ENCODE measurements at places on chromosomes 5 and 9.

DNA sequence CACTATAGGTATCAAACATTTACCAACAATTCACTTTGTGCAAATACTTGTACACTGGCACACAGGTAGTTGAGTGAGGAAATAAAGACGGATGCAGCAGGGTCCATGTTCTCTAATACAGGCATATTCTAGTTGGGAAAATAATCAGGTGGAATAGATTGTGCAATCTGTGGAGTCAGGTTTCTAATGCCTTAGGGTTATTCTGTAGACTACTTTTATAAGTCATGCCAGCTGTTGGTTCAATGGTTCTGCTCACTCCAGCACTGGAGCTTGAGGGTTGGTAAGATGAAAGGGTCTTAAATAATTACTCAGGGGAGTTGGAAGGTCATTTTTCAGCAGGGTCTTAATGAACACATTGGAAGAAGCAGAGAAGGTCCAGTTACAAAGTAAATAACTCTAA lies 690.3 kb upstream of the DMAC1 start:
- no peak for DNase-seq

DNA sequence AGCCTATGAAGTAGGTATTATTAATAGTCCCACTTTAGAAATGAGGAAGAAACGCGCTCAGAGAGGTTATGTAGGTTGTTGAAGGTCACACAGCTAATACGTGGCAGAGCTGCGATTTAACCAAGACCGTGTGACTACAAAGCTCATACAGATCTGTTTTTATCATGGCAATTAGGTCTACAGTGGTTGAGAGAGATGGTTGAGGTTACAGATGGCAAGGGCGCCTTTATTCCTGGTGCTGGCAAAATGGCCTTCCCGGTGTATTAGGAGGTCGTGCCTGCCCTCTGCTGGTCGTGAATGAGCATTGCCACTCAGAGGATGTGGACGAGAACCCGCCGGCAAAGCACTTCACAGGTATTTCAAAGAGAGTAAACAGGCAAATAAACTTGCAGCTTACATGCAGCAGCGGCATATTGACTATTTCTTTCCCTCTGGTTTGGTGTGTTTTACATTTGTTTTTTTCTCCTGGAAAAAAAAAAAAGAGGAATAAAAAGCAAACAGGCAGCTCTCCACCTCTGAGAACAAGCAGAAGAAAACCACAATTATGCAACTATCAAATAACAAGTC lies 65.3 kb upstream of the EGFLAM start:
- peak; percentile 36 for DNase-seq

DNA sequence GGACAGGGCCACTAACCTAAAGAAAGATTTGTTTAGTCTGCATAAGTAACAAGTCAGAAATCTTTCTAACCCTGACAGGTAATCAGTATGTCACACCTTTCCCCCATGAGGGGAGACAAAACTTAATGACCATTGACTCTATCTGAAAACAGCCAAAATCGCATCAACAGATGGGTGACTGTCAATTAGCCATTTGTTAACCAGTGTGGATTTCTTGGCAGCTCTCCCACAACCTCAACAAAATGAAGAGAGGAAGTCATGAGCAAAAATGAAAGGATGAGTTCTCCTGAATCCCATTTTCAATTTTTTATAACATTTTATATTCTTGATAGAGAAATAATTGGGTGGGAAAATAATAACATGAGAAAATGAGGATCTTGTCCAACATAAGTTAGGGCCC lies 84.6 kb upstream of the SNX2 start:
- DNase-seq, result no peak

DNA sequence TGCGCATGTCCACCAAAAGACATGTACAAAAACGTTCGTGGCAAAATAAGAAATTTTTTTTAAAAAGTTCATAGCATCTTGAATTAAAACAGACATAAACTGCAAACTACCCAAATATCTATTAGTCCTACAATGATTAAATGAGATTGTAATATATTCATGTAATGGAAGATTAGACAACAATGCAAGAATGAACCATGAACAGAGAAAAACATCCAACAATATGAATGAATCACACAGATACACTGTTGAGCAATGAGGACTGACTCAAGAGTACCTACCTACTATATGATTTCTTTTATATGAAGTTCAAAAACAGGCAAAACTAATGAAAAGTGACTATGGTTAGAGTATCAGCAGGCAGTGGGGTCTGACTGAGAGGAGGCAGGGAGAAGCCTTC lies 17.9 kb upstream of the CTNNAL1 start:
- no peak for DNase-seq

DNA sequence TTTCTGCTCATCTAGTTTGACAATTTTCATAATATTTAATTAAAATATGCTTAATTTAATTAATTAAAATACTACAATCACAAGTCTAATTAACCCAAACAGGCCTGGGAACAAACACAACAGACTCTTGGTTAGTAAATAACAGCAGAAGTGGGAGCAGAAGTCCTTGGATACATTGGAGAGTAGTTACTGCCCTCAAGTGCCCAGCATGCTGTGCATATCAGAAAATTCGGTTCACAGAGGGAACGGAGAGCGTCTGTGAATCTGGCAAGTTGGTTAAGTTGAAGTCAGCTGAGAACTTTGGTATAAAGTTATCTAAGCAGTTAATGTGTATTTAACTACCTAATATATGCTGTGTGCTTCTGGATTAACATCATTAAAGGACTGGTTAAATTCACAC lies 87.0 kb upstream of the ATG10 start:
- no peak for DNase-seq

DNA sequence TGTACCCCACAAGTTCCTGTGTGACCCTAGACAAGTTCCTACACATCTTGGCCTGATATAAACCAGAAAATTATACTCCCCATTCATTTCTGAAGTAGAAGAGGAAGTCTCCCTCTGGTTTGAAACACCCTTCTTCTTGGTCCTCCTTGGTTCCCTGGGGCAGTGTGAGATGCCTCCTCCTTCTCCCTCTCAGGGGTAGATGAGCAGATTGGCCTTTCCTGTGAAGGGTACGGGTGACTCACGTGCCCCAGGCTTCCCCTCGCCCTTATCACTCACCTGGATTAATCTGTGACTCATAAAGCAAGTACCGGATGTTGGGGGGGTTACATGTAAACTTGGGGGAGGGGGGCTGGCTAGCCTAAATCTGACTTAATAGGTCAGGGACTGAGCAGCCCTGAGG lies 11.1 kb upstream of the AQP3 start:
- no peak for DNase-seq

DNA sequence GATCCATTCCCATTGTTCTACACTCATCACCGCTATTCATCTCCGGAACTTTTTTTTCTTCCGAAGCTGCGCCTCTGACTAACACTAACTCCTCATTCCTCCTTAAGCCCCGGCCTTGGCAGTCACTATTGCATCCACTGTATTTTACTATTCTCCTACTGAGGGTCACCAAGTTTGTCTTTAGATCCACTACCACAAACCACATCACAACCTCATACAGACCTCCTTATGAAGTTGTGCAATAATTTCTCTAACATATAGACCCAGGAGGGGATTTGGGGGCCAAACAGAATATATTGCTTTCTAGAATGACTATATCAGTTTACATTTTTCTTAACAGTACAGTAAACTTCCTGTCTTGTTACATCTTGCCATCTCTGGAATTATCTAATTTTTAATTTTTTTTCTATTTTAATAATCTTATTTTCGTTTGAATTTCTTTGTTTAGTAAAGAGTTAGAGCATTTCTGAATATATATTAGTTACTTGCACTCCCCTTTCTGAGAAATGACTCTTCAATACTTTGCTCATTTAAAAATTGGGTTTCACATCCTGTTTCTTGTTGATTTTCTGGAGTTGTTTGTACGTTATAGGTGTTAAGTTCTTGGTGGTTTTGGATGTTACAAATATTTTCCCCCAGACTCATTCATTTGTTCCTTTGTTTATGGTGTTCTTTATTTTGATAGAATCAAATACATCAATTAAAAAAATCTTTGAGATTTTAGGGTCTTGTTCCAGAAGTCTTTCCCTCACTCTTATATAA lies 37.1 kb downstream of the DMRT2 start:
- no peak for DNase-seq

- DNase-seq, result no peak
These were observed 7.7 kb upstream of the TRAF1 start for GRCh38 chr9:120934281-120934680.

DNA sequence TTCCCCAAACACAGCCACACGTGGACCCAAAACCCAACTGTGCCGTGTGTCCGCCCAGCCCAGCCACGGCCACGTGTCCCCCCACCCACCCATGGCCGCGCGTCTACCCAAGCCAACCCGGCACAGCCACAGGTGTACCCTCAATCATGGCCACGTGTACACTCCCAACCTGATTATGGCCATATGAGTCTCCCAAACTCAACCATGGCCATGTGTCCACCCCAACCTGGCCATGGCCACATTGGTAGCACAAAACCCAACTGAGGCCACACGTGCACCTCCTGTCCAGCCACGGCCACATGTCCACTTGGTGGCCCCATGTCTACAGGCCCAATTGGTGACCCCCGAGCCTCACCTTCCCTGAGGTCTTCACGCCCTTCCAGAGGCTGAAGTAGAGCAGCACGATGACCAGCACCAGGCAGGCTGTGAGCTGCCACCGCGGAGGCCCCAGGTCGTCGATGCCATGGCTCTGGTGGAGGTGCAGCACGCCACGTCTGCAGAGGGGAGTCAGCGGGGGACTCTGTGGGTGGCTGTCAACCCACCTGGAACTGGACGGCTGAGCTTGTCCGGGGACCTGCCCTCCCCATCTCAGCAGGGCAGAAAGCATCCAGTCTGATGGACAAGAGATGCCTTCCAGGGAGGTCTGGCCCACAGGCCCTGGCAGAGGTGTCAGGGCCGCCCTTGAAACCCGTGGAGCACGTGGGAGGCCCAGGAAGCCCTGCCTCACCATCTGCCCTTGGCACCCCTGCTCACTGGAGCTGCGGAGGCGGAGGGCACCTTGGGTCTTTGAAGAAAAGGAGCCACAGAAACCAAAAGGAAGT lies 23.5 kb downstream of the SLC6A3 start:
- no peak for DNase-seq

GRCh38 chr9:120612218-120612617 lies 32.3 kb upstream of the CDK5RAP2 start:
- DNase-seq, result no peak

- DNase-seq, result no peak
These were observed 6.0 kb upstream of the PUM3 start for GRCh38 chr9:2849941-2850340.

- DNase-seq, result no peak
These were observed 12.5 kb downstream of the ABL1 start for GRCh38 chr9:130847306-130848217.

DNA sequence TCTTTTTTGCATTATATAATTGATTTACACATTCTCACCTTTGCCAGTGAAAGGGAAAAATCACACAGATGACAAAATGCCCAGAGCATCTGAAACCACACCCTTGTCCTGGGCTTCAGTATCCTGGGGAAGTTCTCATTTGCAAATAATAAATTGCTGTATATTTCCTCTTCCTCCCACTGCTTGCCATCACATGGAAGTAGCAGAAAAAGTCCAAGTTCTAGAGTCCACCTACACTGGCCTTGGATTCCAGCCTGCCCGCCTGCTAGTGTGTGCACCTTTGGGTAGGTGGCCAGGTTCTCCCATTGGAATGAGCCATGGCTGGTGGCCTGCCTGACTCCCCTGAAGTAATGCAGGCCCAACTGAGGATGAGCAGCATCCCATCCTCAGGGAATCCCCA lies 149.4 kb downstream of the GADD45G start:
- DNase-seq, result no peak

- DNase-seq, result no peak
These were observed 272.7 kb upstream of the PANK3 start for GRCh38 chr5:168851902-168852321.

- DNase-seq, result no peak
These were observed at the start of gene PTGR1 for GRCh38 chr9:111599092-111599954. TSS of gene PTGR1 (minus strand) at chr9:111599647. CDS start at chr9:111597422, 2,225 bp downstream.

DNA sequence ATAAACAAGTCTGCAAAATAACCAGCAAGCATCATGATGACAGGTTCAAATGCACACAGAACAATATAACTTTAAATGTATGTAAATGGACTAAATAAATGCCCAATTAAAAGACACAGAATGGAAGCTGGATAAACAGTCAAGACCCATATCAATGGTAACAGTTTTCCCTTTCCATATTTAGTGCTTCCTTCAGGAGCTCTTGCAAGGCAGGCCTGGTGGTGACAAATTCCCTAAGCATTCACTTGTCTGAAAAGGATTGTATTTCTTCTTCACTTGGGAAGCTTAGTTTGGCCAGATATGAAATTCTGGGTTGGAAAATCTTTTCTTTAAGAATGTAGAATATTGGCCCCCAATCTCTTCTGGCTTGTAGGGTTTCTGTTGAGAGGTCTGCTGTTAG lies 120.2 kb upstream of the RASA1 start:
- no peak for DNase-seq

- no peak for DNase-seq
These were observed 499.5 kb downstream of the ENC1 start for GRCh38 chr5:74141053-74141452.

DNA sequence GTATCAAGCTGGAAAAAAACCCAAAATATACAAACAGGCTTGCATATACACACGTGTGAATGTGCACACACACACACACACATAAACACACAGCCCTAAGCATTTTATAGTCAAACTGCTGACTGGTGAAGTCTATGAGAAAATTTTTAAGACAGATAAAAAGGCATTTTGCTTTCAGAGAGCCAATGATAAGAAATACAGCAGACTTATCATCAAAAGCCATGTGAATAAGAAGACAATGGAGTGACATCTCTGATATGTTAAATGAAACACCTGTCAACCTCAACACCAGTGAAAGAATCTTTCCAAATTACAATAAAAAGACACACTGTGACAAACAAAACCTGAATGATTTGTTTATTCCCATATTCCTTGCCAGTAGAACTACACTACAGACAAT lies 233.3 kb downstream of the CDH9 start:
- DNase-seq, result peak; percentile 4

GRCh38 chr5:154103233-154103632 lies 64.5 kb downstream of the MFAP3 start:
- no peak for DNase-seq

GRCh38 chr9:75200892-75201470 lies 112.7 kb downstream of the OSTF1 start:
- DNase-seq, result peak; percentile 46

- no peak for DNase-seq
These were observed 51.3 kb downstream of the ARHGEF37 start for GRCh38 chr5:149632311-149633251.
